Activated CD4-positive, alpha-beta T cell treated with anti-CD3 and anti-CD28 coated beads, Interleukin-2, Interleukin-4, amounts not matched to agents 100 ng/mL and 50 ng/mL, durations not matched to agents 16 hours and 8 hours (primary cell): ENCODE measurements at places on chromosomes 11 and 22.

- no peak for DNase-seq
Measured at GRCh38 chr11:69078930-69079605, 30.3 kb downstream of the TPCN2 start.

GRCh38 chr22:27799015-27799826 is 2.3 kb downstream of the MN1 start:
- no peak for DNase-seq

GRCh38 chr11:10388574-10388973 is 66.5 kb upstream of the AMPD3 start:
- no peak for DNase-seq

DNA sequence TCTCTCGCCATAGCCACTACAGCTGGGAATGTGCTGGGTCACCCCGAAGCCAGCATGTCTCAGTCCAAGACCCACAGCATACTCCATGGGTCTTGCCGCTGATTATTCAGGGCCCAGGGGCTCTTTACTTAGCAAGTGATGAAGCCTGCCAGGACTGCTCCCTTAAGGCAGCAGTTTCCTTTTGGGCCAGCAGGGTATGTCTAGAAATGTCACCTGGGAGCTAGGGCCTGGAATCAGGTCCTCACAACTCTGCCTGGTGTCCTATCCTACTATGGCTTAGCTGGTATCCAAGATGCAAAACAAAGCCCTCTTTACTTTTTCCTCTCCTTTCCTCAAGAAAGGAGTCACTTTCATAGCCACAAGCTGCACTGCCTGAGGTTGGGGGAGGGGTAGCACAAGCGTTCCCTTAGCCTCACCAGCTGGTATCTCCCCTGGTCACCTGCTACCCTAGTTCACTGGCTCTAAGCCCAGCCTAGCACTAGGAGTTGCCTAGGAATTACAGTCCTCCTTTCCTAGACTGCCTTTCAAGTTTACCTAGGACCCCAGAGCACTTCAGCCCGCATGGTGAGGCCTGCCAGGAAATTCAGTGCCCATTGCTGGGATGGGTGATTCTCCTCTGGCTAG is 22.6 kb upstream of the NCR3LG1 start:
- no peak for DNase-seq

- DNase-seq: no peak
Measured at GRCh38 chr11:1410366-1411291, 20.9 kb downstream of the BRSK2 start.

DNA sequence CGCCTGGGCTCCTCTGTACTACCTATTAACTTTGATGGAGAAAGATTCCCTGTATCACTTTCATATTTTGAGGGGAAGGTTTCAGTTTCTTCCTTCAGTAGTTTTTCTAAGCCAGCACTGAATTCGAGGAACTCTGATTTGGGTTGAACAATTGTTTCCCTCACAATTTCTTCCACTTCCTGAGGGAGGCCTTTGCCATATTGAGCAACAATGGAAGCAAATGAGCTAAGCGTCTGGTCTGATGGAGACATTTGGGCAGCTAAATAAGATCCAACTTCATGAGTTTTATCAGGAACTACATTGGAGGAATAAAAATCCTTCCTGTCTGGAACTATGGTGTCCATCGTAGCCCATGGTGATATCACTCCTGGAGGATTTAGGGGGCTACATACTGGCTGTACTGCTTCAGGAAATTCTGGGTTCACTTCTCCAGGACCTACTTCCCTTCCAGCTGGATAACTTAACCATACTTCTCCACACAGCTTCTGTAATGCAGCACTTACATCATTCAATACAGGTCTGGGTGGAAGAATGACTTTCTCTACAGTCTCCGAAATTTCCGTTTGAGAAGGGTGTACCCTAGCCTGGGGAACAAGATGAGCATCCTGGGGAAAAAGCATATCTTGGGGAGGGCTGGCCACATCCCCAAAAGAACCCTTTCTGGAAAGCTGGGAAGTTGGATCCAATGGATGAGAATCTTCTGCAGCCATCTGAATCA is 38.9 kb upstream of the CCDC89 start:
- DNase-seq: no peak

DNA sequence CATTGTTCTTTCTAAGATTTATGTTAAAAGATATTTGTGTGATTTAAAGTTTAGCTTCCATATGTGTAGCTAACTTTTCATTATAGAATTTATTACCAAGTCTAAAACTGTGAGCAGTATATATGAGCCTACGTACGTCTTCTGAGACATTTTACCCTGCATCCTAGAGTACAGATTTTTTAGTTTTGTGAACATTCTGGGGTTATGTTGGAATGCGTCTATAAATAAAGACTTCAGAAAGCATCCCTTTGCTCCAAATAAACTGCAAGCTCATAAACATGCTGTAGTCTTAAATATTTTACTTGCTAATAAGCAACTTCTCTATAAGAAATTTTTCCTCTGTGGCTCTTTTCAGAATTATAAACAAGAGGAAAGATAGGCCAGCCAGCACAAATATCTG is 236.5 kb downstream of the DDX10 start:
- no peak for DNase-seq

DNA sequence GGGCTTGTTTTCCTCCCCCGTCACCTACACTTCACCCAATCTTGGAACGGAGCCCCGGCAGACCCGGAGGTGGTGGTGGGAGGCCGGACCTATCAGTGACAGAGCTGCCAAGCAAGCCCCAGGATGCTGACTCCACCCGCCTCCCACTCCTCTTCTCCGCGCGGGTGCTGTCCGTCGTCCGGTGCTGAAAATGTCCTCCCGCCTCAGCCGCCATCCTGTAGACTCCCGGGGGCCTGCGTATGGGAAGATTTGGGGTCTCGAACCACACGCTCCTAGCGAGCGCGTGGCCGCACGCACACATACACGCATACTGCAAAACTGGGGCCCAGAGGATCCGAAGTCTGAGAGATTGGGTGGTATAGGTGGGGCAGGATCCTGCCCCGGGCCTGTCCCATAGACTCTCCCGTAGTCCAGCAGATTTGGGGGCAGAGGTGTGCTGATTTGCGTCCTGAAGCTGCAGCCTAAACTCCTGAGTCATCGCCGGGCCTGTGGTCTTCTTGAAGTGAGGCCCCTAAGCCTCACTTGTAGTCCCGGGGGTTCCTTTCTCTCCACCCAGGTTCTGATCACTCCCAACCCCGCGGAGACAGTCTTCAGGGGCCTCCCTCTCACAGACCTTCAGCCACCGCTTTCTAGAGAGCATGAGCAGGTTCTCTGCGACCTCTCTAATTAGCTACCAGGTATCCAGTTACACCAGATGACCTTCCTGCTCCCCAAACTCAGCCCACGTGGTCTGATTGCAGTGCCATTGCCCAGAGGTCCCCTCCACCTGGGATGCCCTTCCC is 796 bp upstream of the YIF1A start:
- peak; percentile 76 for DNase-seq

- peak; percentile 14 for DNase-seq
Measured at GRCh38 chr11:68798221-68798813, 43.4 kb downstream of the CPT1A start.

GRCh38 chr11:101555366-101555765 is 28.4 kb downstream of the TRPC6 start:
- no peak for DNase-seq

GRCh38 chr11:46673713-46674462 is 26.5 kb downstream of the ARHGAP1 start:
- no peak for DNase-seq

DNA sequence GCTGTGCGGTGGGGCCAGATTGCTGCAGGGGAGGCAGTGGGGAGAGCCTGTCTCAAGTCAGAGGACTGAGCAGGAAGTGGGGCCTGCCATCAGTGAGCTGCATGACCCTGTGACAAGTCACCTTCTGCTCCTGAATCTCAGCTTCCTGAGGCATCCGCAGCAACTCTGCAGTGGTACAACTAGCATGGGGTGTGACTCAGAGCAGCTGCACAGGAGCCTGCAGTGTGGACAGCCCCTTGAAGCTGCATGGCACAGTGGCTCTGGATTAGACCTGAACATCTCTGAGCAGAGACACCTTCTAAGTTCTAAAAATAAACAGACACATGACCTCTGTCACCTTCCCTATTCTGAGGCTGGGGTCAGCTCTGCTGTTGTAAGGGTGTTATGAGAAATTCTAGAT is 18.0 kb downstream of the FAM227A start:
- DNase-seq: no peak

- no peak for DNase-seq
Measured at GRCh38 chr11:1279674-1280055, 29.8 kb downstream of the TOLLIP start.

DNA sequence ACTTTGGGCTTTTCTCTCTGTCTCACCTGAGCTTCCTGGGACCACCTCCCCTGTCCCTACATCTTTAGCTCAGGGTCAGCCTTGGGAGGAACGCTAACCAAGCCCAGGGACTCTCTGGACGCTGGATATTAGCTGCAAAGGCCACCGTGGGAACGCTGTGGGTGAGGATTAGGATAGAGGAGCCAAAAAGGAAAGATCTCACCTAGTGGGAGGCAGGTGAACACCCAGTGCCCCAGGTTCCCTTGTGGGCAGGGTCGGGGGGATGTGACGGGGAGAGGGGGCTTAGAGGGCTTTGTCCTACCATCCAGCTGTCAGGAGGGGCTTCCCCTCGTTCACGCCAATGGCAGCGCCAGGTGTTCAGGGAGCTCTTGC is 50.2 kb downstream of the LINC01488 start:
- DNase-seq: no peak

- no peak for DNase-seq
Measured at GRCh38 chr22:26892166-26893041, 235.0 kb downstream of the MIAT start.

- no peak for DNase-seq
Measured at GRCh38 chr11:120867531-120867930, 156.4 kb upstream of the TBCEL start.

DNA sequence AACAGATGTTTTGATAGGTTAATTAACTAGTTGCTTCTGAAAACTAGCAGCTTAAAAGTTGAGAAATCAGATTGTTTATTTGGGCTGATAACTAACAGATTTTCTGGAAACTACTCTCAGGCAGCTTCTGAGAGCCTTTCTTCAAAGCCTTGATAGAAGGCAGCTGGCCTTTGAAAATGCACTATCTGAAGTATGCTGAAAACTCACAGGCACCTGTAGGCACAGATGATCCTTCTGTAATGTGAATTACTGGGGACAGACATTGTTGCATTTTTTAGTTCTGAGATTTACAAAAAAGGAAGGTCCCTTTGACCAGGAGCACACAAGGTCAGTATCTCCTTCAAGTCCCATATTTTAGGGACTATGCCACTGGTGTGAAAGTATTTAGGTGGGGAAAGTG is 460.8 kb upstream of the CNTN5 start:
- DNase-seq: no peak

DNA sequence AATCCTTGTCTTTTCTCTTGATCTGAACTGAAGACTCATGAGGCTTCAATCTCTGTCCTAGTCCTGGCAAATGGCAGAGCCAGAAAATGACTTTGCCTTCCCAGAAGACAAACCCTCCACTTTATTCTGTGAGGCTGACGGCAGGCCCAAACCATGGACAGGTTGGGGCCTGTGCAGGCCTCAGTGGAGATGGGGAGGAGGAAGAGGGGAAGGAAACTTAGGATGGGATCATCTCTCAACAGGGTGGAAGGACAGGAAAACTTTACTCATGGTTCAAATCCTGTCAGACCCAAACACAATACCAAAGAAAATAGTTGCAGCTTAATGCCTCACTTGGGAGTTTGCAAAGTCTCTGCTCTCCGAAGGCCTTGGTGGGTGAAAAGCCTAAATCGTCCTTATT is 9.8 kb downstream of the RPL27A start:
- DNase-seq: no peak

- no peak for DNase-seq
Measured at GRCh38 chr11:92211576-92212167, 12.9 kb upstream of the FAT3 start.

- no peak for DNase-seq
Measured at GRCh38 chr11:123158033-123159003, 36.7 kb downstream of the CLMP start.

GRCh38 chr11:60769811-60770210 is 13.1 kb downstream of the MS4A15 start:
- DNase-seq: no peak

GRCh38 chr11:94424662-94425061 is 23.4 kb upstream of the GPR83 start:
- no peak for DNase-seq

GRCh38 chr22:20982563-20982882 is 426 bp downstream of the LZTR1 start:
- DNase-seq: no peak

- DNase-seq: no peak
Measured at GRCh38 chr11:122313581-122313980, 197.6 kb upstream of the BLID start.

DNA sequence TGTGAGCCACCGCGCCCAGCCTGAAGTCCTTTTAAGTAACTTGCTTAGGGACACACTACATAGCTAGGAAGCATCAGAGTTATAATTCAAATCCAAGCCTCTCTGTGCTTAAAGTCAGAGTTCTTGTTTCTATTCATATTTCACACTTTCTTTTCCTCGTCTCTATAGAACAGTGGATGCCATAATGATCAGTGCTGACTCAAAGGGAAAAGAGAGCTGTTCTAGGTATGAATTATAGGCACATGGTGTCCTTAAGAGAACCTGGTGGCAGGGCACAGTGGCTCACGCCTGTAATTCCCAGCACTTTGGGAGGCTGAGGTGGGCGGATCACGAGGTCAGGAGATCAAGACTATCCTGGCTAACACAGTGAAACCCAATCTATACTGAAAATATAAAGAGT is 400.2 kb upstream of the DDI1 start:
- DNase-seq: no peak

- DNase-seq: no peak
Measured at GRCh38 chr22:49664371-49664881, 163.2 kb downstream of the BRD1 start.

DNA sequence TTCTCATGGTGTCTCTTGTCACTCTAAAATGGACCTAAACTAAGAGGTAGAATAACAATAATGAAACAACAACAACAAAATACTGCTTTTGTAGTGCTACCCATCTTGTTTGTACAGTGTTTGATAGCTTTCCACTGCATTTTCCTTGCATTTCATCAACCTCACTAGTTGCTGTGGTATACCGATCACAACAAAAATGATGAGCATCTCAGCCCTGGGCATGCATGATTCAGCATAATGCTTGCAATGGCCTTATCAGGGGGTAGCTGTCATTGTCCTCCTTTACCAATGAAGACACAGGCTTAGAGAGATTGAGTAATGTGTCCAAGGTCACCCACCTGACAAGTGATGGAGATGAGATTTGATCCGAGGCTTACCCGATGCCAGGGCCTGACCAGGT is 682.5 kb downstream of the NTM start:
- no peak for DNase-seq

GRCh38 chr11:69644071-69644961 is 3.4 kb downstream of the CCND1 start:
- no peak for DNase-seq

DNA sequence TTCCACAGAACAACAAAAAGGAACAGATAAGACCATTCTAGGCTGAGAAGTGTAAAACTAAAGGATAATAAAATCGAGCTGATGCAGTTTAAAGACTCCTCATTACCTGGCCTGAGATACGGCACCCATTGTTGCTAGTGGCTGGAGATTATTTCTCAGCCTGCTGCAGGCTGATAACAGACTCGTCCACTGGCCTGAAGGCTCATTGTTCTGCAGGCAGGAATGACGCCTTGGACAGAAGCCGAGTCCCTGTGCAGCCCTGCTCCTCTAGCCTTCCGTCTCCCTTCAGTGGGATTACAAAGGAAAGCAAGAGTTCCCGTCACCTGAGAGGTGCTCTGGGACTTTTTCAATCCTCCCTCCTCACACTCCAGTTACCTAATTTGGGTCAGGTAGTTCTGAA is 1065.3 kb downstream of the OPCML start:
- DNase-seq: no peak

GRCh38 chr11:24373516-24373915 is 123.3 kb upstream of the LUZP2 start:
- DNase-seq: no peak

- no peak for DNase-seq
Measured at GRCh38 chr22:29948385-29948769, 65.4 kb downstream of the MTMR3 start.
